ENCODE measurements at places on chromosomes 6 and 20.

DNA sequence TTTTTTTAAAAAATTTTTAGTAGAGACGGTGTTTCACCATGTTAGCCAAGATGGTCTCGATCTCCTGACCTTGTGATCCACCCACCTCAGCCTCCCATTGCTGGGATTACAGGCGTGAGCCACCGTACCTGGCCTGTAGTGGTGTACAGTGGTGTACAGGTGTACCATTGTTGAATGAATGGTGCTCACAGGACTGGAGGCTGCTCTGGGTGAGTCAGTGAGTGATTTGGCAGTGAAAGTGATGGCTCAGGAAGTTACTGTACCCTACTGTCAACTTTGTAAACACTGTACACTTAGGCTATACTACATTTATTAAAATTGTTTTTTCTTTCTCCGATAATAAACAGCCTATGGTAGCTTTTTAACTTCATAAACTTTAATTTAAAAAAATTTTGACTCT is 122.8 kb upstream of the EEF1E1 start:
- no peak for DNase-seq

DNA sequence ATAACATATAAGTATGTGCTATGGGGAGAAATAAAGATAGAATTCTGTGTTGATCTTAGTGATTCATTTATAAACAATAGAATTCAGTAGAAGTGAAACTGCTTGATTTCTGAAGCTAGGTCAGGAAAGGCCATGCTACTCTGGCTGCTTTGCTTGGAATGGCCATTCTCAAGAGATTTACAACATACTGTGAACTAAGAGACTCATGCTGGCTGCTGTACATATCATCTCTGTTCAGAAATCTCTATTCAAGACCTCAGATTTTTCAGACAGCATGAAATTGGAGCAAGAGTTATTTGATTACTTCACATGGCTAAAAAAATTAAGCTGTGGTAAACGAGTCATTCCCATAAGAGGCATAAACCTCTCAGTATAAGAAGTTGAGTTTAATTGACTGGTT is 662.6 kb downstream of the BCKDHB start:
- peak; percentile 72 for DNase-seq

DNA sequence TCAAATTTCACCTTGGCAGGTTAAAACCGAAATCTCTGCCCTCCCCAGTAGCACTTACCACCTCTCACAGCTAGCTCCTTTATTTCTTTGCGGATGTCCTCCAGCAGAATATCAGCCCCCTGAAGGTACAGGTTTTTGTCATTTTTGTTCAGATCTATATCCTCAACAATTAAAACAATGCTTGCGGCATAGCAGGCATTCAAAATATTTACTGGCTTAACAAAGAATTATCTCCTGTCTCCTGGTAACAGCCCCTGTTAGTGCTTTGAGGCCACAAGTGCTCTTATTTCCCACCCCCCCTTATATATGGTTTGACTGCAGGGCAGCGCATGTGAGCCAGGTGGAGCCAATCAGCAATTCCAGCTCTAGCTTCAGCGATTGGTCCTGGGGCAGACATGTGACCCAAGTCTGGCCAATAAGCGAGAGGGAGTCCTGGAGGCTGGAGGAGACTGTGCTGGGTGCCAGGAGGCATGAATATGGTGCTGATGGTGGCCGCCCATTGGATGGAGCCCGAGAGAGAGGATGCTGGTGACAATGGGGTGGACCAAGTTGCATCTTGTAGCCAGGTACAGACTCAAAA is 21.0 kb downstream of the SULF2 start:
- DNase-seq: no peak

- DNase-seq: no peak
These were observed 23.9 kb downstream of the CNR1 start for GRCh38 chr6:88142297-88142668.

DNA sequence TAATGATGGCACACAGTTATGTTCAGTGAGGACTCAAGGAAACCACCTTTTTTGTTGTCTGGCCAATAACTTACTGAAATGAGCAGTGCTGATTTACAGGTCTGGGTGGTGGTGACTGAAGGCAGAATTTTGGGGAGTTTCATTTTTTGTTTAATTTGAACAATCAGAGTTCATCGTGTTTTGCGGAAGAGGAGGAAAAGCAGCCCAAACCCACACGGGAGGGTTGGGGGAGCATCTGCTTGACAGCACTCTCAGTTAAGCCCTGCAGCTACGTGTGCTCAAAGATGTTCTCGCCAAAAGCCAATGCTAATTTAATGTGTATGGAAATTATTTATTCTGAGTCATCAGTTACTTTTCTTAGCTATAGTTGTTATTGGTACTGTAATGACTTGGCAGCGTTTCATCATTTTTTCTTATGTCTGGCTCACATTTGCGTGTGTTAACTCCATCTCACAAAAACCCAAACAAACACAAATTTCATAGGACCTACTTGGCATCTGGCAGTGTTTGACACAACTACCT is 89.2 kb downstream of the UST start:
- DNase-seq: peak; percentile 83

DNA sequence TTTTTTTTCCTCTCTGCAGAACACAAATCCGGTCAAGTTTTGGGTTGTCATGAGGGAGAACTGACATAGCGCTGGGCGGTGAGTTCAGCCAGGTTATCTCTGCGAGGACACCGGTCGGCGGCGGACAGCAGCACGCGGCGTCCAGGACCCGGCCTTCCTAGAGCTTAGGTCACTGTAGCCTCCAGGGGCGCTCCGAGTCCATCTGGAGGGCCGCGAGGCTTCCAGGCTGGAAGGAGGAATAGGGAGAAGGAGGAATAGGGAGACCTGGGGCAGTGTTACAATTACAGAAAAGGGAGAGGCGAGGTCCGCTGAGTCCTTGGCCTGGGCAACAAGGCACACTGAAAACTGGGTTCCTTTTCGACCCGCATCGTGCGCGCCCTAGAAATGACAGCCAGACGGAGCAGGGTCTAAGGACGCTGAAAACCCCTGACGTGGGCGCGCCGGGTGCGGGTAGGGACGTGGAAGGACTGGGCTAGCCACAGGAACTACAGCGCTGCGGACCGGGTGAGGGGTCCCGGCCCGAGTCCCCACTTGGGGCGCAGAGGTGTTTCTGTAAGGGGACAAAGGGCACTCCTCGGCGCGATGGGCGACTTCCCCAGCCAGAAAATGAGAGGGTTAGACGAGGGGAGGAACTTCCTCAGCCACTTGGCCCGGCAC is 536 bp upstream of the FNDC1 start:
- DNase-seq: peak; percentile 57

- DNase-seq: no peak
These were observed 13.5 kb downstream of the KCNK17 start for GRCh38 chr6:39300739-39301138.

- DNase-seq: peak; percentile 4
These were observed 67.5 kb upstream of the PRL start for GRCh38 chr6:22364306-22364705.

DNA sequence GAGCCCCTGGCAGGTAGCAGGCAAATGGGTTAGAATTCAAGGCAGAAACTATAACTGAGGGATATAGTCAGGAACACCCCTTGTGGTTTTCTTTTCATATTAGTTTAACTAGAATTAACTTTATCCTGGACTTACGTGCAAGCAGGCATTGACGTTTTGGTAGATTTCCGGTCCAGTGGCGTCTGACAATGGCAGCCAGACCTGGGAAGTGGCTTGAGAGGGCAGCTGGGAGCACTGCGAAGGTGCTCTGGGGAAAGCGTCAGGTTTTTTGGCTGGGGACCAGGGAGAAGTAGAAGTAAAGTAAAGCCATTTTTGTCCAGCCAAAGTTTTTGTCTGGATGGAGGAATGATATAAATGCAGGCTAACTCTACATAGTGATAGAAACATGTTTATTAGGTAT is 8.4 kb upstream of the ACSS1 start:
- DNase-seq: no peak

GRCh38 chr6:95935736-95936135 is 80.0 kb upstream of the FUT9 start:
- DNase-seq: no peak

GRCh38 chr20:5033566-5033965 is 32.3 kb upstream of the SLC23A2 start:
- DNase-seq: peak; percentile 9

GRCh38 chr6:52317841-52318581 is 33.5 kb upstream of the MCM3 start:
- DNase-seq: peak; percentile 50

DNA sequence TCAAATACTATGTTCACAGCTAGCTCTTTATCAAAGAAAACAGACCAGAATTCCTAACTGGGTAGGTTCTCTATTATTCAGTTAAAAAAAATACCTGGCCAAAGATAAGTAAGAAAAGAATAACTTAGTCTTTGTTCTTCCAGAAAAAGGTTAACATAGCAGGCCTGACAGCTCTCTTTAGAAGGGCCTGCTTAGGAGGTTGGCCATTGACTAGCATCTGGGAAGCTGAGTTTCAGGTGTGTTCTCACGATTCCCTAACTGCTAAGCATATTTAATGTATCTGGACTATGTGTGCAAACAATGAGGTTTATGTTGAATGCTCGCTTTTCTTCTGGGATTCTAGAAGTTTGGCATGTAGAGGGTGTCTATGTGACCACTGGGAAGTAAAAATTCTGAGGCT is 618.9 kb downstream of the HACE1 start:
- DNase-seq: no peak

DNA sequence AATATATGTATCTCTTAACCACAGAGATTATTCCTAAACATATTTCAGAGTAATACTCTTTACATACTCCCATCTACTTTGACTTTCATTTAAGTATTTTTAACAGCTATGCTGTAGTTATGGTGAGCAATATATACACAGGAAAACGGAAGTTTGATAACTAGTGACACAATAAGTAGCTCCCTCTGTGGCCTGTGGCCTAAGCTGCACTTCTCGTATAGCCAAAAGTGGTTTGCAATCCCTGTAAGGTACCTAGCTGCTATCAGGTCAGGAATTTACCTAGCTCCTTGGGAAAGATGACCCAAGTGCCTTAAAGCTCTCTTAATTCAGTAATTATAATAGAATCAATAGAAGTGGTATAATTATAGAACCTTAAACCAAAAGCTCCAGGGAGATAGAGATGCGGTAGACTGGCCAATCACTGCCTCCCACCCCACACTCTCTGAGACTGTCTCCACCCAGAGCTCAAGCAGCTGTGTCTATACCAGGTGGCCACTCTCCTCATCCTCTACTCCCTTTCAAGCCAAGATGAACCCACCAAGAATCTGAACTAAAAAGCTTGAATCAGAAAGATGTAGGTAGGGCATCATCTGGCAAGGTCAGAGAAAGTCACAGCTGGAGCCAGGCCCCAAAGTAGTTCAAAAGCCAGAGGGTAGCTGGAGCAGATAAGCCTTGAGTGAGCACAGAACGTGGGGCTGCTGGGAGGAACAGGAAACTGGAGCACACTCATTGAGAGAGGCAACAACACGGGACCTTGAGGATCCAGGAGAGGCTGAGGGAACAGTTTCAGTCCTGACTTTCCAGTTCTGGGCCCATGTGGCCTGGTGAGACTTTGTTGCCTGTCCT is 84.9 kb upstream of the ASF1A start:
- DNase-seq: no peak

GRCh38 chr6:76422511-76423213 is 350.2 kb upstream of the IMPG1 start:
- DNase-seq: no peak

DNA sequence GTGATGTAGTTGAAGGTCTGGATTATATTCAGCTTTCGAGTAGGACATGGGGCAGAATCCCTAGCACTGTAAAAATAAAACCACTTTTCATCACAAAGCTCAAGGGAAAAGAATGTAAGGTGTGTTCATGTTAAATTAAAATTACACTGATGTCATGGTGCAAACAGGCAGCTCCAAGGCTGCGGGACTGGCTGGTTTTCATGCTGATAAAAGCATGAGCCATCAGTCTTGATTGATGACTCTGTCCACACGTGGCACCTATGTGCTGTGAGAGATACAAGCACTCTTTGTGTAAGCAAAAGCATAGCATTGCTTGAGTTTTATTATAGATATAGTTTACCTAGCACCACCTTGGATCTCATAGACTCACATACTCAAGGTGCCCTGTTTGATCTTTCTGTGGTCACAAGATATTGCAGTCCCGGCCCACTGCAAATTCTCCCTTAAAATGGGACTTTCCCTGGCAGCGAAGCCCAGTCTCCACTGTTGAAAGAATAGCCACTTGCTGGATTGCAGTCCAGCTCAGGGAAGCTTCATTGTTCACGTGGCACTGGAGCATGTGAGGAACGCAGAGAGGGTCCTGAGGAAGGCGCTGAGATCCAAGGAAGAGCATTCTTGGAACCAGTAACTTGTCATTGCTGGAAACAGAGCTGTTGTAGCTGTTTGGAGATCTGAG is 90.6 kb downstream of the TIAM2 start:
- no peak for DNase-seq

- DNase-seq: peak; percentile 60
These were observed 28.9 kb downstream of the EIF2S2 start for GRCh38 chr20:34083137-34083536.

DNA sequence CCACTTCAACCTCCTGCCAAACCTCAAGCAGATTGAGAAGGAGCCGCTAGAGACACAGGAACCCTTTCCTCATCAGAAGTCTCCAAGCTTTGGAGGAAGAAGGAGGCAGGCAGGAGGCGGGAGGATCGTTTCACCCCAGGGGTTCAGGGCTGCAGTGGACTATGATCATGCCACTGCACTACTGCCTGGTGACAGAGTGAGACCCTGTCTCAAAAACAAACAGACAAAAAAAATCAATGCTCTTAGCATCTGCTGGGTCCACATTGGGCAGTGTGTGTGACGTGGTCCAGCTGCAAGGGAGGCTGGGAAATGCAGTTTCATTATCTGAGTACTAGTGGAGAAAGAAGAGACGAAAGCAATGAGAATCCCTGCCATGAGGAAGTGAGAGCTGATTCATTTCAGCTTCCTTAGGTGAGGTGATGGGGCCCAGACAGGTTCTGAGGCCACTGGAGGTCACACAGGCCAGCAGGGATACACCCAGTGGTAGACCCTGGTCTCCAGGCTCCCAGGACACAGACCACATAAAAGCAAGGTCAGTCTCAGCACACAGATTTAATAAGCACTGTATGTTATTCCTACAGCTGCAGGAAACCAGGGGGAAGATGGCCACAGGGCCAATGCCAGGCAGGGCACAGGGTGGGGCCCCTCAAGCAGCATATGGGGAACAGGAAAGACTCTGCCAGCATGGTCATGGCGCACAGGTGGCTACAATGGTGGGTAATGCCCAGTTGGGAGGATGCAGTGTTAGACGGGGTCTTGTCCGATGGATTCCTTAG is 4.3 kb downstream of the GFRA4 start:
- no peak for DNase-seq

- DNase-seq: no peak
These were observed 1299.4 kb upstream of the MAP3K7 start for GRCh38 chr6:91886183-91886795.

GRCh38 chr6:7446619-7447325 is 57.2 kb downstream of the RIOK1 start:
- DNase-seq: no peak

GRCh38 chr6:70479236-70479635 is 65.9 kb downstream of the FAM135A start:
- DNase-seq: no peak

- peak; percentile 16 for DNase-seq
These were observed 21.1 kb downstream of the ENPP1 start for GRCh38 chr6:131828951-131829350.

All from EL (cell line).